Activated T-helper 17 cell treated with anti-CD3 and anti-CD28 coated beads, Interleukin-2, amount 50 U/mL, for 72 hours (primary cell): ENCODE measurements at places on chromosomes 4 and X.

- ATAC-seq: no peak
Observed at GRCh38 chr4:18513861-18514260, 492.3 kb upstream of the LCORL start.

- ATAC-seq: no peak
Observed at GRCh38 chrX:132501606-132502005, 12.8 kb upstream of the MBNL3 start.

DNA sequence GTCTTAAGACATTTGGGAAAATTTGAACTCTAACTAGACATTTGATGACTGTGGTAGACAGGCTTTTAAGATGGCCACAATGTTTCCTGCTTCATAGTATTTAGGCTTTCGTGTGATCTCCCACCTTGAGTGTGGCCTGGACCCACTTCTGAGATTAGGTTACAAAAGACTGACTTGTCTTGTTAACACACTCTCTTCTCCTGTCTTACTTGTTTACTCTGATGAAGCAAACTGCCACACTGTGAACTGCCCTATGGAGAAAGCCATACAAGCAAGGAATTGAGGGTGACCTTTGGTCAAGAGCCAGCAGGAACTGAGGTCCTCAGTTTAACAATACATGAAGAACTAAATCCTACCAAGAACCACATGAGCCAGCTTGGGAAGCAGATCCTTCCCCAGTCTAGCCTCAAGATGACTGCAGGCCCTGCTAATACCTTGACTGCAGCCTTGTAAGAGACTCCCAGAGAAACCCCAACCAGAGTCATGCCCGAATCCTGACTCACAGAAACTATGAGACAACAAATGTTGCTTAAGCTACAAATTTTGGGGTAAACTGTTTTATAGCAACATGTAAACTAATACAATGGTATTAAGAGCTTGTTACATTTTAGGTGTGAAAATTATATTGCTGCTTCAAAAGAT lies 20.3 kb downstream of the UBA6 start:
- peak; percentile 70 for ATAC-seq

DNA sequence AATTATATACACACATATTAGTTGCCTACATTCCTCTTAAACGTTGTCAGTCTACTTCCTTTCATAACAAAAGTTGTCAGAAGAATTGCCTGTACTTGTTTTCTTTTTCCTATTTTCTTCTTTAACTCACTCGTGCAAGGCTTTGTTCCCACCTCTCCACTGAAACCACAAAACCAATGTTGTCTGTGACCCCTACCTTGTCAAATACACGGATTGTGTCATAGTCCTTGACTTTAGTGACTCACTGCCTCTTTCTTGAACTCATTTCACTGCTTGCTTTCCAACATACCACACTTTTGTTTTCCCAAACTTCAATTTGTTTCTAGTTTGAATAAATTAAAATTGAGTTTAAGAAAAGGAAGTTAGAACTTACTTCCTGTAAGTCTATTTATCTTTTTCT lies 283.9 kb upstream of the AGA start:
- no peak for ATAC-seq

DNA sequence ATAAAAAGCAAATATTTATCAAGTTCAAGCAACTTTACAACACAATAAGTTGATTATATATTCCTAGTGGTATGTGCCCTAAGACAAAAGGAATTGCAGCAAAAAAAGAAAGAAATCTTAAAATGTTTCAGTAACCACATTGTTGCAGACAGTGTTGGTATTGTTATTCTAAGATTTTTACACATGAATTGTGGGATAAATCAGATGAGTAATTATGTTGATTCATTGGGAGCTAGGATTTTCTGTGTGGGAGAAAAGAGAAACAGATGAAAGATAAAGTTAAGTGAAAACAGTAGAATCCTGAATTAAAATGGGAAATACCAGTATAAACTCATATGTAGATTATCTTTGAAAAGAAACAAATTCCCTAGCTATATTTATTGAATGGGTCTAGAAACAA lies 362.4 kb downstream of the PPP3CA start:
- ATAC-seq: no peak

GRCh38 chr4:182564724-182565369 lies 321.6 kb downstream of the TENM3 start:
- ATAC-seq: no peak

DNA sequence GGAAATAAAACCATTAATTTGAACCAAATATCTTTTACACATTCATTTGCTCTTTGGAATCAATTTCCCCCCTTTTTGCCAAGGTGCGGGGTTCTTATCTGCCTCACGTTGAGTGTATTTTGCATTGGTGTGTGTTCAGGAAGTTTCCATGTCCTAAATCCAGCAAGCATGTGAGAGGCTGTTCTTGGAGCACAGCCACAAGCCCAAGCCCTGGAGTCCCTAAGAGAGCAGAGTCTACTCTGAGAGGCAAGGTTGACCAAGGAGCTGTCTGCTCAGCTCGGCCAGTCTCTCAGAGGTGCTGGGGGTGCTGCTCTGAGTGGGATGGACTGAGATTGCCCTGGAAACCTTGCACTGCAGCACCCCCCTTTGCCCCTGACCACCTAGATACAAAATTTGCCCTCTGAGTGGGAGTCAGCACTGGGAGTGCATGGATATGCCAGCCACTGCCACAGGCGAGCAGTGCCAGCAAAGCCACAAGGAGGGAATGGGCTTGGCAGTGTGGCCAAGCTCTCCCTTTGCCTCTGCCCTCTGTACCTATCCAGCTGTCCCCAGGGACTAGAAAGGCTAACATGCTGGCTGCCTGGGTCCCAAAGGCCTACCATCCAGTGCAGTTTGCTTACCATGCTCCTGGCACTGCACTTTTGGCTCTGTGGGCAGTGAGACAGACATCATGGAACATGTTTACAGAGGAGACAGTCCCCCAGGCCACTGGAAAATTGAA lies 20.5 kb upstream of the FAM193A start:
- ATAC-seq: no peak

DNA sequence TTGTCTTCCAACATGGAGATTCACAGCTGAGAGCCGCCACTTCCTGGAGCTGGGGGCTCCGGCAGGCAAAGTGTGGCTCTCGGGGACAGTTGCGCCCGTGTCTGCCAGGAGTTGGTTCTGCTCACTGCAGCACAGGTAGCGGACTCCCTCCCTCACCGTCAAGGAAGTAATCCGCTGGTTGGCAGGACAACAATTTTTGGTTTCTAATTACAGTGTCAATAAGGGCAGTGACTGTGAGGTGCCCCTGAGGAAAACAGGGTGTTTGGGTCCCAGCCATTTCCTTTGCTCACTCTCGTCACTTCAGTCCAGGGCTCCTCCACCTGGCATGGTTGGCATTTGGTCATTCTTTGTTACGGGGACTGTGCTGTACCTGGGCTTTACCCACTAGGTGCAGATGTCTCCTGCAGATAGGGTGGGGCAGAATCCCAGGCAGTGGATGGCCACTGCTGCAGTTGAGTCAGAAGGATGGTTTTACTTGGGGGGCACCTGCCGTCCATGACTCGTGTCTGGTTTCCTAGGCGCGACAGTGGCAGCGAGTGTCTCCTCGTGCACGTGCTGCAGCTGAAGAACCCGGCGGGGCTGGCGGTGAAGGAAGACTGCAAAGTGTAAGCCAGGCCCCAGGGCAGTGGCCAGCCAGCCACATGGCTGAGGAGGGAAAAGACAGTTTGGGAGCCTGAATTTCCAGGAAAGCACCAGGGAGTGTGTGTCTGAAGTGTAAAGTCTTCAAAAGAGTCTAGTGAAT lies 32.1 kb upstream of the CLCN4 start:
- no peak for ATAC-seq

- no peak for ATAC-seq
Observed at GRCh38 chr4:21134994-21135393, 434.7 kb downstream of the PACRGL start.

- no peak for ATAC-seq
Observed at GRCh38 chrX:38109042-38109898, 102.9 kb downstream of the SYTL5 start.

DNA sequence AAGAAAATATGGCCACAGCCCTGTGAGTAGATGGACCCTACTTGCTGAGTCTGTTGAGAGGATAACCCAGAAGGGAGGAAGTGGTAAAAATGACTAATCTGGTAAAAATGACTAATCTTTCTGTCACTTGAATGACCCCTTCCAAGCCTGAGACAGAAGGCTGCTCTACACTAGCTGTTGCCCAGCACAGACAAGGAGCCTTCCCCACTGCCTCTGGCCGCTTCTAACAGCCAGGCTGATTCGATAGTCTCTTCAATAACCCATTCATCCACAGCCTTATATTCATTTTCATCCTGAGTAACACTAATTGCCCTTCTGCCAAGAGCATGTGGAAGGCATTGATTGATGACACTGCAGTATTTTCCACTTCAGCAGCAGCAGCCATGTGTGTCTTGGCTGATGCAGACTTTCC lies 18.4 kb downstream of the MAGEB17 start:
- ATAC-seq: peak; percentile 85

DNA sequence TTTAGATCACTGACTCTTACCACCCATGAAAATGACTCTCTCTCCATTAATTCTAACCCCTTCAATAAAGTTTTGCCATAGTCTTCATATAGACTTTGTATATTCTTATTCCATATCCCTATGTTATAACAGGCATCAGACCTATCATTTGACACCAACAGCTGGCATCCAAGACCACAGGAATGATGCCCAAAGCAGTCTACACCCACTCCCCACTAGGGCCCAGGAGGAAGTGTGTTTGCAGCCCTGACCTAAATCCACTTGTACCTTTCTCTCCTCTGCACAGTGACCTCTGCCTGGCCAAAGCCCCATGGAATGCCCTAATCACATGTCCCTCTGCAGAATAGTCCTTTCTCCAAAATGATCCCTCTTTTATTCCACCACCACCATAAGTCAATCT lies 219.2 kb downstream of the CBR4 start:
- no peak for ATAC-seq

DNA sequence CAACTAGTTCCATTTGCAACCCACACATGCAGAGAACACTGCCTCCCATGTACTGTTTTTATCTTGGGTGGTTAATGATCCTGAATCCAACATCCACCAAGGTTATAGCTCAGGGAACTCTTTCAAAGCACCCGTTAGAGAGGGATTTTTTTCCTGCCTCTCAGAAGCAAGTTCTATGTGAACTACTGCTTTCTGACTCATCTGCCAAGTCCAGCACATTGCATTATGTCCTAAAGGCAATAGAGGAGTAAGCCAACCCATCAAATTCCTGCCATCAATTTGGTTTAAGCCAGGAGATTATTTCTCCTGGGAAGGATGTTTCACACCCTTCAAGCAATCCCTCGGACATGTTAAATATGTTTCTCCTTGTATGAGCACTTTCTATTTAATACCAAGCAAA lies 334.5 kb downstream of the GASK1B start:
- no peak for ATAC-seq

- no peak for ATAC-seq
Observed at GRCh38 chr4:117370944-117371668, 285.7 kb upstream of the TRAM1L1 start.

- ATAC-seq: no peak
Observed at GRCh38 chrX:11944501-11944900, 186.5 kb downstream of the MSL3 start.

GRCh38 chr4:150145090-150145945 lies 67.1 kb downstream of the DCLK2 start:
- no peak for ATAC-seq

DNA sequence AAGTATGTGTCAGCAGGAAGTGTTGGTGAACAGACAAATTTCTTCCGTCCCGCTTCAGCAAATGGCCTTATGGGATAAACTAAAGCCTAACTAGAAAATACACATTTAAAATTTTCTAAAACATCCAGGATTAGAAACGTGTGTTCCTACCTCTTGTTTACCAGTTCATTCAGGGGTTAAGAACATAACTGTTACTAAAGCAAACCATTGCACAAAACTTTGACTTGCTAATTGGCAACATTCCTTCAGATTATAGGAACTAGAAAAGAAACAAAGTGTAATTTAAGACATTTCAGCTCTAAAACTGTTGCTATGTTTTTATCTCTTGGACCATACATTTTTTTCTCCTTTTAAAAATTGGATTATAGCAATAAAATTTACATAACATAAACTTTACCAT lies 39.5 kb upstream of the CXCL13 start:
- ATAC-seq: no peak

DNA sequence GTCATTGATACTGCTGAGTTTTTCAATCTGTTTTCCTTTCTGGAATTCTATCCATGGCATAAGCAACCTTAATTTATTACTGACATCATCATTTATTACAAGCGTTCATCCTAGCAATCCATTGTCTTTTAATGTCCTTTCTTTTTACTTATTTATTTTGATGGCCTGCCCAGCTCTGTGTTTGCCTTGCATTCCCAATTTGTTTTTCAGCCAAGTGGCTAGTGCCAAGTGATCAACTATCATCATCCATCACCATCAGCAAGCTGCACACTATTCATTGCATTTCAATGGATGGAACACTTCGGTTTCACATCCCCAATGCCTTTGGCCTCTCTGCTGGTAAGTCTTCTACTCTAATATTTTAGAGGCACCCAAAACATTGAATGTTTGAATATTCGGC lies 831.7 kb upstream of the EPHA5 start:
- ATAC-seq: no peak

GRCh38 chr4:169062897-169063244 lies 52.8 kb upstream of the CBR4 start:
- ATAC-seq: no peak

GRCh38 chr4:88090898-88091297 lies 67.5 kb downstream of the ABCG2 start:
- ATAC-seq: no peak

DNA sequence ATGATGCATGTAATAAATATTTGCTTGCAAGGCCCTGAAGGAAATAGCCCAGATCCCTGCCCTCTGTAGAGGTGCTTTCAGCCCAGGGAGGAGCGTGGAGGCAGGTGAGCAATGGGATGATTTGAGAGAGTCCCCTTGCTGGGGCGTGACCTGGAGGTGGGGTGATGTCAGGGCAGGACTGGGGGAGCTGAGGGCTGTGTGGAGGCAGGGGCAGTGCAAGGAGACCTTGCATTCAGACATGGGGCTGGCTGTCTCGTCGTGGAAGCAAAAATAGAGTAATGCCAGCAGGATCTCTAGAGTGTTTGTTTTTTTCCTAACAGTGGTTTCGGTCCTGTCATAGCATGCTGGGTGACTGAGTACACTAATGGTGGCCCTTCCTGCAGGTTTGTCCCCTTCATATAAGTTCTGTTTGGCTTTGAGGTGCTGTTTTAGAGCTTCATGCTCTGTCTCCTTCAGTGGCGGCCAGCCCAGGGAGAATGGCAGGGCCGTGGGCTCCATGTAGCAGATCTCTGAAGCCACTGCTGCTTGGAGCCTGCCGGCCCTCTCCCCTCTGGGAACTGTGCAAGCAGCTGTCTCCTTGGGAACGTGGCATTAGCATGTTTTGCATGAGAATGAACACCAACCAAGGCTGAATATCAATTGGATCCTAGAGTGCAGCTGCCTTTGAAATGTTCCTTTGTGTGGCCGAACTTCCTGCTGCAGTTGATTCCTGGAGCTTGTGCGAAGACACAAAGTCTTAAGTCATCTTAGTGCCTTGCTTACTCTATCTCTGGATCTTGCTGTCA lies 39.3 kb upstream of the CLDN34 start:
- no peak for ATAC-seq

GRCh38 chr4:19512086-19512485 lies 739.6 kb upstream of the SLIT2 start:
- ATAC-seq: no peak
